Hair follicle dermal papilla cell (primary cell): ENCODE measurements at places on chromosomes 13 and 19. TPM values are rescaled to one million over a fixed set of nuclear protein-coding genes. Genes with fewer than 3 reads are reported as not detected.

ZNF570 gene
- total RNA-seq: 8.1 and 9.1 TPM in 2 replicates

NOP53 gene
- 106 and 110 TPM in 2 replicates for total RNA-seq

LILRB5 gene
- not detected in 2 replicates for total RNA-seq

PRTN3 gene
- not detected in 2 replicates for total RNA-seq

TNFSF13B gene
- 1.8 and 3.6 TPM in 2 replicates for total RNA-seq

PTH2 gene
- not detected in 2 replicates for total RNA-seq

FAM124A gene
- total RNA-seq: 0.97 and 1.2 TPM in 2 replicates

TPTE2 gene
- total RNA-seq: not detected in 2 replicates
